Fibroblast of skin of back (primary cell): ENCODE measurements at places on chromosomes 2 and 18.

DNA sequence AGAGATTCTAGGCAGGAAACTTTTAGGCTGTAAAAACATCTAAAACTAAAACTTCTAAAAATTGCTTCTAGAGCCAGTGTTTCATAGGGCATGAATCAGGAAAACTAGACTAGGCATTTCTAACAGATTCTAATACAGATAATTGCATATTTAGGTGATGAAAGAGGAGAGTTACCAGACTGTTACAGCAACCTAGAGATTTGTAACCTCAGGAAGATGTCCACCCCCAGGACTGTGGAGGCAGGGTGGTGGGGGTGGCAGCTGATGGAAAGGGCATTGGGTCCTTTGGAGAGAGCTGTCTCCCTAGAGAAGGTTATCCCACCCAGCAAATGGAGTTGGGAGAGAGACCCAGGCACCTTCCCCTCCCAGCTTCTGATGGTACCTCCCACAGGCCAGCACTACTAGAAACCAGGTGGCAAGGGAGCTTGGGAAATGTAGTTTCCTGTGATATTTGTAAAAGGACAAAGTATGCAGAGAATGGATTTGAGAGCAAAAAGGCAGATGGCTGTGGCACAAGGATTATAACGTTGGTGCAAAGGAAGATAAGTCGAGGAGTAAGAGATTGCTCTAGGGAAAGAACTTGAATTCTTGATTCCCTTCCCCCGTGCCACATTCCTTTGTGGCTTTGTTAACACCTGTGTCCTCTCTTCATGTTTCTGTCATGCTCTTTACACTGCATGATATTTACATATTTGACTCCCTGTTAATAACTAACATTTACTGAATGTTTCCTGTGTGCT lies 75.6 kb upstream of the MGAT5 start:
- DNase-seq: peak; percentile 8

DNA sequence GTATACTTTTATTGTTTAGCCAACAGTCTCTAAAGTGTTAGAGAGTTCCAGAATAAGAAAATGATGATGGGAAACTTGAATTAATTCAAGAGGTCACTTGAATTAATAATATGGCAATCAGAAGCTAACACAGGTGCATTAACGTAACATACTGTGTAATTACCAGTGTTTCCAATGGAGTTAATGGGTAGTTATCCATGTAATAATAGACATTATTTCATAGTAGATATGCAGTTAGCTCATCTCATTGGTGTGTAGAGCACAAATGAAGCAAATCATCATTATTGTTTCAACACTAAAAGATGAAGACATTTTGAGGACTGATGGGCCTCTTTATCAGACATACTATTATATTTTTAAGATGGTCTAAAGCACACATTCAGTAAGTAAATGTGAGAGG lies 460.3 kb upstream of the HNRNPA3 start:
- no peak for DNase-seq

DNA sequence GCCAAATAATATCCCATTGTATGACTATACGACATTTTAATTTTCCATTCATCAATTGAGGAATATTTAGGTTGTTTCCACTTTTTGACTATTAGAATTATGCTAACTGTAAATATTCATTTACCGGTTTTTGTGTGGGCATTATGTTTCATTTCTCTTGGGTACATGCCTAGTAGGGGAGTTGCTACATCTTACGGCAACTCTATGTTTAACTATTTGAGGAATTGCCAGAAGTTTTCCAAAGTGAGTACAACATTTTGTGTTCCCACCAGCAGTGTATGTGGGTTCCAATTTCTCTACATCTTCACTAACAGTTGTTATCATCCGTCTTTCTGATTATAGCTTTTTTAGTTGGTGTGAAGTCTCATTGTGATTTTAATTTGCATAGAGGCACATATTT lies 1.6 kb upstream of the KDSR start:
- no peak for DNase-seq

DNA sequence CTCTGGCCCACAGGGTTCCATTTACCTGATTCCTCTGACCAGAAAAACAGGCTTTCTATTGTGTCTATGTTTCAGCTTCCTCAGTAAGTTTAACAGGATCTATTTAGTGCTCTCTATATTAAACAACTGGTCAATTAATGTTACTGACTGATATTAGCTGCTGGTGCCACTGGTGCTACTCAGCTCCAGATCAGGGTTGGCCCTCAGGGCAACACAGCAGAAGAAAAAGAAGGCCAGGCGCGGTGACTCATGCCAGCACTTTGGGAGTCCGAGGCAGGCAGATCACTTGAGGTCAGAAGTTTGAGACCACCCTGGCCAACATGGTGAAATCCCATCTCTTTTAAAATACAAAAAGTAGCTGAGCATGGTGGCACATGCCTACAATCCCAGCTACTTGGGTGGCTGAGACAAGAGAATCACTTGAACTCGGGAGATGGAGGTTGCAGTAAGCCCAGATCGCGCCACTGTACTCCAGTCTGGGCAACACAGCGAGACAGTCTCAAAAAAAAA lies 56.3 kb upstream of the CHAC2 start:
- no peak for DNase-seq

DNA sequence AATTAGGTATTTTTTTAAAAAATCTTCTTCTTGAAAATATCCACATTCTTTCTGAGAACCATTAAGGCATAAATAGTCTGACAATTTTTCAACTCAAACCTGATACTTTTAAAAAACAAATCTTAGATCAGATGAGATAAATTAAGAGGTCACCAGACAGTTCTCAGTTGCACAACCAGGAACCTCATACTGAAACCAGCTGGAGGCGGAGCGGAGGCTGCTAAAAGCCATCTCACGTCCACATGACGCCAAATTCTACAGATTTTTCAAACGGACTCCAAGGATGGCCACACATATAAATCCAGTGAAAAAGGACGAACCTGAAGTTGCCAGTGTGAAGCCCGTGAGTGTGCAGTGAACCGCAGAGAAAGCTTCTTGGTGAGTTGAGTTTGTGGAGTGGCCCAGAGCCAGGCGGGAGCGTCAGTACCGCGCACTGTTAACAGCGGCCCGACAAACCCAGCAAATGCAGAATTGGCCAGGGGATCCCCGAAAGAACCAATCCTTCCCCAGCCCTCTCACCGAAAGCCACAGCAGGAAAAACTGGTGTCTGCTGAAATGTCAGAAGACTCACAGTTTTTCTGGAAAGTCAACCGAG lies 53.1 kb upstream of the BBS5 start:
- no peak for DNase-seq

GRCh38 chr2:204974487-204974886 lies 429.2 kb downstream of the PARD3B start:
- DNase-seq: no peak

GRCh38 chr2:34070196-34070595 lies 471.1 kb upstream of the FAM98A start:
- no peak for DNase-seq

DNA sequence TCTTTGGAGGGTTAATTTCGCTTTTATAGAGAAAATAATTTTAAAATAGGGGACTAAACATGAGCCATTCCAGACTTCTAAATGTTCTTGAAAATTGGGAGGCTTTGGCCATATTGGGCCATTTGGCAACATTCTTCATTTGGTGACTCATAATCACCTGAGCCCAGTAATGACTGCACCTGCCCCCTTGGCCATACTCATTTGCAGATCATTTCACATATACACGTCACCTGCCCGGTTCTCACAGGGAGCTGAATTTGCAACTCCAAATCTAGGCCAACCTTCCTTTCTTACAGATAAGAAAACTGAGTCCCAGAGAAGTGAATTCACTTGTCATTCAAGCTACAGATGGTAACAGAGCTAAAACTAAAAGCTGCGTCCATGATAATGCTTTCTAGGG lies 289.7 kb downstream of the EPHA4 start:
- no peak for DNase-seq

DNA sequence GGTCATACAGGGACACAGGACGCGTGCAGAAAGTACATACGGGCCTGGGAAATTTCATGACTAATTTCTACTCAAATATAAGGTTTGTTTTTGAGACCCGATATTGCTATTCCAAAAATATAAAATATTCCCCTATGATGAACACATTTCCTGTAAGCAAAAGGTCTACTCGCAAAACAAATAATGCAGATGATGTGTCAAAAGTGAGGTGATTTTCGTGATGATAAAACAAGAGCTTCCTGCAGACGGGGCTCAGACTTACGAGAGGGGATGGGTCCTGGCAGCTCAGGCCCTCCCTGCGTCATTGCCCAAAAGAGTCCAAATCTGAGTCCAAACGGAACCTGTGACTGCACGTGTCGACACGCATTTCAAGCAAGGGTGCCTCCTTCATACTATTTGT lies 62.7 kb downstream of the MBP start:
- no peak for DNase-seq

GRCh38 chr2:234979204-234980167 lies 27.7 kb downstream of the SH3BP4 start:
- DNase-seq: peak; percentile 43

DNA sequence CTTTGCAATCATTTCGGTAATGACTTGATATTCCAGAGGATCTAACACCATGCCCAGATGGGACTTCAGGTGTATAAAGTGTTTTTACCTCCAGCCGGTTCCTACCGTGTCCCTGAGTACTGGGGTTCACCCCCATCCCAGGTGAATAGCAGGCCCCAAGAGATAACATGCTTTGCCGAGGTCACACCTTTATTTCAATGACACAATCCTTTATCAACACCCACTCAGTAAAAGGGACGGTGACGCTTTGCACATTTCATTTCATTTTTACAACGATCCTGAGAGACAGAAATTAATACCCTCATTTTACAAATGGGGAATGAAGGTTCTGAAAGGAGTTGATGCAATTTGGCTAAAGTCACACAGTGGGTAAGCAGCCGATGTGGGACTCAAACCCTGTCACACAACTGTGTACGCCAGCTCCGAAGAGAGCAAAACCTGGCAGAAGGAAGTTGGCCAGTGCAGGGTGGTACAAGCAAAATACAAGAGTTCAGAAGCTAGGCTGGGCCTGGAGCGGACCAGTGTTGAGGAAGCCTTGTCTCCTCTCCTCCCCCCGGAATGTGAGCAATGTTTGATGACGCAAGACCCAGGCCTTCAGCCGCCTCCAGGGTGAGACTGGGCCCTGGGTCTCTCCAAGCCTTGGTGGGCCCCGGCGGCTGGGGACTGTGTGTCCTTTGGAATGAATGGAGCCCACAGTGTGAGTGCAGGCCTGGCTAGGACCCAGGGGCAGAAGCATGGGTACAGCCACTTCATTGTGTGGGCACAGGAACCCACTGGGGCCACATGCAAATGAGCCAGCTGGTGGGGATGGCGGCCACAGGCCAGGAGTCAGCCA lies 139.6 kb upstream of the MYCN start:
- DNase-seq: no peak

DNA sequence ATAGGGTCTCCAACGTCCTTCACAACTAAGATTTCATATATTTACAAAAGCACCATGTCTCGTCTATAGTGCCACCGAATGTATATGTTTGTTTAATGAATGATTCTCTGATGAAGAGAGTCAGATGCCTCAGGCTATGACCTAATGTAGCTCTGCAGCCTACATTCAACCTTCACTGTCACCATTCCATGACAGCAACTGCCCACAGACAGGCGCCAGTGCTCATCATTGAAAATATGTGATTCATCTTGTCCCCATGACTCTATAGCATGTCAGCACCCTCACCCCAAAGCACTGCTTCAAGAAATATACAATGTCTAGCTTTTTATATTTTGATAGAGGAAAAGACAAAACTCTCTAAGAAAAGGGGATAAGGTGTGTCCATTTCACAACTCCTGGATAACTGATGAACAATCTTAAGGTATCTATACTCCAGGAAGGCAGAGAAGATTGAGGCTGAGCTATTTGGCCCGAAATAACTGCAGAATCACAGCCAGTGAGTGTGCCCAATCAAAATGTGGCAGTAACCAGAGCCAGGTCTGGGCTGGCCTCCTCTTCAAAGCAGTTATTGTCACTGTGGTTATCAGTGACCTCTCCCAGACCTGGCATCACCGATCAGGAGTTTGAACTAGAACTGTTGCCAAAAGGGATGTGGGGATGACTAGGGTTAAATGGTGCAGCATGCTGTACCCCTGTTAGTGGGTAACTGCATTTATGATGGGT lies 246.6 kb downstream of the SETBP1 start:
- peak; percentile 82 for DNase-seq

DNA sequence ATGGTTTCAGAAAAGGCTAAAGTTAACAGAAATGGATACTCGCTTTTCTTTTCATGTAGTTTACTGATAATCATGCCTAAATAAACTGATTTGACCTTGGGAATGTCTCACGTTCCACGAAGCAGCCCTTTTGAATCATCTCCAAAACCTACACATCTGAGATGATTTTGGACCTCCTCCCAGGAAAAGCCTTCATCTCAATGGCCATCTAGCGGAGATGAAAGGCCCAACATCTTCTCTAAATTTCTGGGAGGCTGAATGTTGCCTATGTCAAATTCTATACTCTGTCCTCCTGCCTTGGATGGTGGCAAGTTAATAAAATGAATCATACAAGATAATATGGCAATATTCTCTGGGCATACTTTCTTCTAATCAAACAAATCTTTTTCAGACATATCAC lies 448.5 kb downstream of the ZEB2 start:
- DNase-seq: peak; percentile 42

GRCh38 chr18:3478262-3478978 lies 28.4 kb downstream of the TGIF1 start:
- DNase-seq: no peak

- peak; percentile 93 for DNase-seq
Measured at GRCh38 chr2:83055376-83056010, 1403.6 kb downstream of the SUCLG1 start.

- DNase-seq: peak; percentile 86
Measured at GRCh38 chr2:144137705-144138428, 382.1 kb downstream of the ZEB2 start.

- DNase-seq: peak; percentile 81
Measured at GRCh38 chr2:201904538-201905420, 98.4 kb downstream of the CDK15 start.

DNA sequence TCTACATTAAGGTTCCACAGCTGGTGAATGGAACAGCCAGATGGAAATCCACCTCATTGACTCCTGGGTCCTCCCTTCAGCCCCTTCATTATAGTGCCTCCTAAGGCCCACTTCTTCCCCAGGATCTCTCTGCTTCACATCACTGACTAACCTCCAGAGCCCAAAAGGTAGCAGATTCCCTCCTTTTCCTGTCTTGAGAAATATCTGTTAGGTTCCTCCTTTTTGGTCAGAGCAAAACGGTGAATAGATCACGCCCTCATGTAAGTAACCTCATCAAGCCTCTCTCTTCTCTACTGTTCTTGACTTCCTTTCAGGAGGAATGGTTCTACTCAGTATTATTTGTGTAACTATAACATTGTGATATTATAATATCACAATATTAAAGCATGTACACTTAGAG lies 155.0 kb upstream of the SRD5A2 start:
- no peak for DNase-seq

GRCh38 chr18:75754433-75754832 lies 326.9 kb upstream of the SMIM21 start:
- DNase-seq: no peak

- DNase-seq: peak; percentile 50
Measured at GRCh38 chr2:43438858-43439655, 156.8 kb downstream of the THADA start.

DNA sequence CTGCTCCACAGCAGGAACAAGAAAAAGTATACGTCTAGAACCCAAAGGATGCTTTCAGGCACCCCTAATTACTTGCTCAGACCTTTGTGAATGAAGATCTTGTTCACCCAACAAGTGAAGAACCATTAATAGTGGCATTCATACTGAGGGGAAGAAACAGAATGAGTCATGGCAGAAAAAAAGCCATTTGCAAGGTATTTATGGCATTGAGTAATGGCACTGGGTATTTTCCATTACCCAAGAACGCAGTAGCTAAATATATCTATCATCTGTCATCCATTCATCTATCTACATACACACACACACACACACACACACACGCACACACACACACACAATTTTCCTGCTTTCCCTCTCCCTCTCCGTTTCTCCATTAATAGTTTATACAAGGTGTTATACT lies 56.4 kb upstream of the XIRP2 start:
- DNase-seq: no peak

- DNase-seq: no peak
Measured at GRCh38 chr2:165818920-165819319, 24.9 kb upstream of the GALNT3 start.
